Fibroblast of skin of scalp (primary cell): ENCODE measurements at places on chromosomes 2 and 18.

- no peak for DNase-seq
Measured at GRCh38 chr18:10061566-10062140, 147.8 kb downstream of the VAPA start.

DNA sequence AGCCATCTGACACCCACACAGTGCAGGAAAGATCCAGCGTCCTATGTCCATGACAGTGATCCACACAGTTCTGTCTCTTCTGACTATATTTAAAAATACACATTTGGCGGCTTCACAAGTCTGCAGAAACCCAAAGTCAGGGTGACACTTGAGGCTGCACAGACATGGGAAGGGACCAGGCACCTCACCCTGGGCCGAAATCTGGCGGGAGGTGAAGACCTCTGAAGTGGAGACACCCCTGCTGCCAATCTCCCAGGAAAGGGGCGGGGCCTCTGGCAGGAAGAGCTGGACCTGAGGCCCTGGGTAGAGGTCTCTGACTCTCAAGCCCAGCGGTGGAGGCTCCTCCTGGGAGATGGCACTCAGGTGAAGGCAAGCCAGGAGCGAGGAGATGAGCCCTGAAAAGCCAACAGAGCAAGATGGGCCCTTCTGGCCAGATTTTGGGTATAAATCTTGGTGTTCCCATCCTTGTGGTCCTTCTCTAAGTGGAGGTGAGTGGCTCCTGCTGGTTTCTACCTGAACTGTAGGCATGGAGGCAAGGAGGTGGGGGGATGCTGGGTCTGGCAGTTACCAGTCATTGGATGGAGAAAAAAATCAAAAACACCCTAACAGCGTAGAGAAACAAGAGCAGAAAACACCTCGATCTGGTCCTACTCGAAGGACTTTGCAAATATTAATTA lies 248.4 kb downstream of the HDAC4 start:
- no peak for DNase-seq

DNA sequence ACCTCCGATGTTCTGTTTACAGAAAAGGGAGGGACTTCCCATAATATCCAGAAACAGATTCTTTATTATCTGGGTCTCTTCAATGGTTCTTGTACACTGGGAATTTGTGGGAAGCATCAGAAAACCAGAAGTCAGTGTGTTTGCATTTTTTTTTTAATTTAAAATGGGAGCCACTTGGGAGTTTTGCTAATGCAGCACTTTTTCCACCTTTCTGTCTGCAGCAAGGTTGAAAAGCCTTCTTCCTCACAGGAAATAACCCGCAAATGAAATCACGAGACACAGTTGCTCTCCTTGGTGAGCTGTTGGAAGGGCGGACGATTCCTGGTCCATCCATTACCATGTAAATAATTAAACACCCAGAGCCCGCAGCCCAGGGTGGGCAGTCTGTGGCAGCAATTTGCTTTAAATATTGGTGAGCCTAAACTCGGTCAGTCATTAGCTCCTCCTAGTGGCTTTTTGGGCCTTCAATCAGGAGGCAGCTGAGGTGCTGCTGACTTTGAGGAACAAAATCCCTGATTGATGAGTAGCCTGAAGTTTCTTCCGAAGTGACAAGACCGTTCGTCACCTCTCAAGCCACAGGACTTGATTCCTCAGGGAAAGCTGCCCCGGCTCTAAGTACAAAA lies 471.5 kb downstream of the EPHA4 start:
- DNase-seq = no peak

- no peak for DNase-seq
Measured at GRCh38 chr2:174461221-174461620, 25.6 kb downstream of the GPR155 start.

- DNase-seq = no peak
Measured at GRCh38 chr2:144143294-144144151, 376.4 kb downstream of the ZEB2 start.

DNA sequence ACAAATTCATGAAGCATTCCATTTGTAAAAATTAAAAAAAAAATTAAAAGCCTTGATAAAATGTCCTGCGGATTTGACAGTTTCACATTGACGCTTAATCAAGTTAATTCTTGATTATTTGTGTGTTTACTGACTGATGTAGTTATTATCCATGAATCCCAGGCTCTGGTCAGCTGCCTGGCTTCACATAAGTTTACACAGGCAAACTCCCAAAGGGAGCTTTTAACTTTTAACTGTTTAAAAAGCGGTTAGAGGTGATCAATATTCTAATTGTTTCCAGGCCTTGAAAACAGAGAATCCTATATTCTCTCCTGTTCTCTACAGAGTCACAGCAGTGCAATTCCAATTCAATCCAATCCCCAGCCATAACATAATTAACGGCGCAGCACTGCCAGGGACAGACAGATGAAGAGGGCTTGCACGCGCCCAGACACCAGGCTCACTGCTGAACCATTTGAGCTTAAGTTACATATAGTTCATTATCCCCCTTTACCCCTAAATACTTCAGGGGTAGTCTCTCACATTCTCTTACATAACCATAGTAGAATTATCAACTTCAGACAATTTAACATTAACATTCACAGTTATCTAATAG lies 47.5 kb downstream of the ATP8B1 start:
- no peak for DNase-seq

- DNase-seq = peak; percentile 64
Measured at GRCh38 chr2:190843890-190844699, 36.5 kb upstream of the GLS start.

GRCh38 chr2:239241431-239241960 lies 159.3 kb downstream of the HDAC4 start:
- DNase-seq = no peak

- DNase-seq = no peak
Measured at GRCh38 chr2:233119123-233119522, 59.0 kb downstream of the INPP5D start.

DNA sequence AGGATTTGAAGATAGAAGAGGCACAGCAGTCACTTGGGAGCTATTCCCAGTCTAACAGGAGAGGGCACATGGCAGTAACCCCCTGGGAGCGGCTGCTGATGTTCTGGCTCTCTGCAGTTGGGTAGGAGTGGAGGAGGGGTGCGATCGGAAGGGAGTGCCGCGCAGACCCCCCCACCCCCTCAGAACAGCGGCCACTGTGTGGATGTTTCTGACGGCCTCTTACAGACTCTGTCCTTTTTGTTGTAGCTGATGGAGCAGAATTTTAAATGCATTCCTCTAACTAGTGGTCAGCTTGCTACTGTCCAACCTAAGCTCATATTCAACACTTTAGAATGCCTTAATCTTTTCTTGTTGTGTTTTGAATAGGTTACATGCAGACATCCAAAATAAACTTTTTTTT lies 127.9 kb downstream of the AGAP1 start:
- no peak for DNase-seq

- DNase-seq = peak; percentile 57
Measured at GRCh38 chr18:63844254-63844653, 43.3 kb upstream of the SERPINB2 start.
